ENCODE measurements at places on chromosomes 7 and 10.

- no peak for DNase-seq
Observed at GRCh38 chr10:58773341-58773740, 260.7 kb downstream of the BICC1 start.

DNA sequence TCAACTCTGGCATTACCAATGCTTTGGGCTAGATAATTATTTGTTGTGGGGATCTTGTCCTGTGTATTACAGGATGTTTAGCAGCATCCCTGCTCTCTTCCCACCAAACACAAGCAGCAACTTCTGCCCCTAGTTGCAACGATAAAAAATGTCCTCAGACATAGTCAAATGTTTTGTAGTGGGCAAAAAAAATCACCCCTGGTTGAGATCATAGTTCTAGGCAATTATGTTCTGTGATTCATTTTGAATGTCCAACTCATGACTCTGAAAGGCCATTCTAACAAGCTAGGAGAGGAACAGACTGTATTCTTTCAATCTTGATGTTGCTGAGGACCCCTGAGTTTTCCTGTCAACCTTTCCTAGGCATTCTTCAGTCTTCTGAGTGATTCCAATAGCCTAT lies 79.5 kb downstream of the RTKN2 start:
- DNase-seq, result no peak

DNA sequence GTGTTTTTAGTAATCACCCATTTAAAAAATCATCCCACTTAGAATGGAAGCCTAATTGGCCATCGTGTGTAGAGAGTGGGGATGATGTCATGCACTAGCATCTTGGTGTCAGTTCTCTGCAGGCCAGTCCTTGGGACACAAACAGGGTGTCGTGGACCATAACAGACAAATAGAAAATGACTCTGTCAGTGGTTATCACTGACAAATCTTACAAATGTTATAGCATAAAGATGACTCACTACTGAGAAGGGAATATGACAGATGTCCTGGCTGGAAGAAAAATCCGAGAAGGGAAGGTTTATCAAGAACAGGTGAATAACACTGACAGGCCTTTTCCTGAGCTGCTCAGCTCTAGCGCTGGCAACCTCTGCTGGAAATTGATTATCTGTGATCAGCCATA lies 10.6 kb downstream of the CABCOCO1 start:
- DNase-seq, result no peak

- no peak for DNase-seq
Observed at GRCh38 chr10:59910867-59911266, 4.5 kb upstream of the CCDC6 start.

Measured in NCI-H2081 treated with DMSO at 0.1 percent for 48 hours (cell line).